Activated T-helper 9 cell treated with anti-CD3 and anti-CD28 coated beads, Interleukin-2, amount 50 U/mL, for 16 hours (primary cell): ENCODE measurements at places on chromosomes 12 and 14.

DNA sequence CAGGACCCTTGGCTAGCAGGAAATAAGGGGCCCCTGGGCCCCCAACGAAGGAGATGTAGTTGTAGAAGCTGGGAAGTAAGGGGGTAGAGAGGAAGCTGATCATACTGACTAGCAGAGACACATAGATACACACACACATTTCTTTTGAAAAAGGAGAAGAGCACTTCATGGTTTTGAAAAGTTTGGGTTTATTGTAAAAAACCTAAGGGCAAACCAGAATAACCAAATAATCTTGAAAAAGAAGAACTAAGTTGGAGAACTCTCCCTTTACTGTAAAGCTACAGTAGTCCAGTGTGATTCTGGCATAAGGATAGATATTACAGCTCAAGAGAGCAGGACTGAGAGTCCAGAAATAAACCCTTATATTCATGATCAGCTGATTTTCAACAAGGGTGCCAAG is 5.8 kb upstream of the HCAR3 start:
- no peak for DNase-seq

DNA sequence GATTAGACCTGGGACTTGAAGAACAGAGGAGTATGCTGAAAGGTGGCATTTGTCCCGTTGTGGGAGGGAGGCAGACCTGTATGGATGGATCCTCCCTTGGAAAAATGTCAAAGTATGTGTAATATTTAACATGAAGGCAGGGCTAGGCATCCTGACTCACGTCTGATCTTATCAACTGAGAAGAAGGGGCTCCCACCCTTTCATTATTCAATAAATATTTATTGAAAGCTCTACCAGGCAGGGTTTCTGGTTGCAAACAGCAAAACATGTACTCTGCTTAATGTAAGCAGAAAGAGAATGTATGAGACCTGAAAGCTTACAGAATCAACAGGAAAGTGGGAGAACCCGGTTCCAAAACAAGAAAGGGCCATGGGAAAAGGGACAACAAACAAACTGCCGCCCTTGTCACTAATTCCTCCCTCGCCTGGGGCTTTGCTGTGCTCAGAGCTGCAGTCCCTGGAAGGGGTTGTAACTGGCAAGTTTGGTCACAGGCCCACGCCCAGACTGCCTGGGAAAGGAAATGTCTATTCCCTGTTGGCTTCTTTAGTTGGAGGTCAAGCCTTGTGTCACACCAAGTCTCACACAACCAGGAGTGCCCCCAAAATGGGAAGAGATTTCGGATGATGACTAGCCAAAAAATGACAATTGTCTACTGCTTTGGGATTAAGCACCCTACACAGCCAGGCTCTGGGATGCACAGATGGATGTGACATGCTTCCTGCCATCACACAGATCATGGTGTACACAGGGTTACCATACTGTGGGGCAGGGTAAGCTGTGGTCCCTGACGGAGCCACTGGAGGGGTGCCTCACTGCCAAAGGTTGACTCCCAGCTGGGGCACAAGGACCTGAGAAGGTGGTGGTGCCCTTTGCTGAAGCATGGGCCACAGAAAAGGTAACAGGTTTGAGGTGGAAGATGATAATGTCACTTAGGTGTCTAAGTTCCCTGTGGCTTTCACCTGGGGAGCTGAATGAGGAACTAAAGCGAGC is 36.8 kb downstream of the RAB35 start:
- DNase-seq: no peak

- DNase-seq: no peak
These were observed 16.6 kb upstream of the KLRF1 start for GRCh38 chr12:9810671-9811070.

DNA sequence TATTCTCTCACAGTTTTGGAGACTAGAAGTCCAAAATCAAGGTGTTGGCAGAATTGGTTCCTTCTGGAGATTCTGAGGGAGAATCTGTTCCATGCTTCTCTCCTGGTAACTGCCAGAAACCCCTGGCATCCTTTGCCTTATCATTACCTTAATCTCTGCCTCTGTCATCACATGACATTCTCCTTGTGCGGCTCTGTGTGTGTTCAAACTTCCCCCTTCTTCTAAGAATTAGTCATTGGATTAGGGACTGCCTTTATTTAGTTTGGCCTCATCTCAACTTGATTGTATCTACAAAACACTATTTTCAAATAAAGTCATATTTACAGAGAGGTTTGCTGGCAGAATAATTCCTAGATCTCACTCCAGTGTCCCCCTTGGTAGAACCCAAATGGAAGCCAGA is 68.9 kb downstream of the ZNF641 start:
- no peak for DNase-seq

DNA sequence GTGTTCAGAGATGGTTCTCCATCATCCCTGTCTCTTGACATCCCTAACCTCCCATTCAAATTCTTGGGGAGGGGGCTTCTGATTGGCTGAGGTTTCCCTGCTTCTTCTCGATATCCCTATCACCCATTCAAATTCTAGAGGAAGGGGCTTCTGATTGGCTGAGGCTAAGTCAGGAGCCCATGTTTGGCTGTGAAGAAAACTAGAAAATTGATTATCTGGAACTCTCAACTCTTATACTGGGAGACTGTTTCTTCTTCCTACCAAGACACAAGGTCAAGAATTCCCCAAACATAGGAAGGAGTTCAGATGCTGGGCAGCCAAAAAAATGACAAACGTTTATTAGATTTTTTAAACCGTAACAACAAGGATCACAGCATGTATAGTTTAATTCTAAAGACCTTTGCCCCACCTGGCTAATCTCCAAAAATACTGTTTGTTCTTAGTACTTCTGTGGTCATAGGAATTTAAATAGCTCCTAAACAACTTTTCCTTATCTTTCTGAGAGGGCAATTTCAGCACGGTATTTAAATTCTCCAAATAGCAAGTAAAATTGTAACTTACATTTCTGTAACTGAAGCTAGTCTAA is 26.4 kb downstream of the SPIC start:
- no peak for DNase-seq

GRCh38 chr14:76467711-76468155 is 91.8 kb downstream of the ESRRB start:
- DNase-seq: no peak

DNA sequence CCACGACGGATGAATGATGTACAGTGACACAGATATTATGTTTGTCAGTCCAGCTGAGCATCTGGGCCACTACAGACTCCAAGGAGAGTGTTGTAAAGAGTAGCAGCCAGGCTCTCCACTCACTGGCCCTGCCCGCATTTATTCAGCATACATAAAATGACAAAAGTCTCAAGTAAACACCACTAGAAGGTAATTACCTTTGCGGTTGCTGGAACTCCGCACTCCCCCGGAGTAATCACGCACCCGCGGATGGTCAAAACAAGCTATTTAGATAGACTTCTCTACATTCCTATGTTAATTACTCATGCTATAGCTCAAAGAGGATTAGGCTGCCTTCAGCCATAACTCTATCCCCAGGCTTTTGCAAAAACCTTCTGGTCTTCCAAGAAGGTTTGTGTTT is 18.8 kb upstream of the STRAP start:
- no peak for DNase-seq

- no peak for DNase-seq
These were observed 94.0 kb upstream of the PLEKHA5 start for GRCh38 chr12:19035536-19035935.

GRCh38 chr12:92593734-92594402 is 108.9 kb upstream of the PLEKHG7 start:
- DNase-seq: peak; percentile 65

DNA sequence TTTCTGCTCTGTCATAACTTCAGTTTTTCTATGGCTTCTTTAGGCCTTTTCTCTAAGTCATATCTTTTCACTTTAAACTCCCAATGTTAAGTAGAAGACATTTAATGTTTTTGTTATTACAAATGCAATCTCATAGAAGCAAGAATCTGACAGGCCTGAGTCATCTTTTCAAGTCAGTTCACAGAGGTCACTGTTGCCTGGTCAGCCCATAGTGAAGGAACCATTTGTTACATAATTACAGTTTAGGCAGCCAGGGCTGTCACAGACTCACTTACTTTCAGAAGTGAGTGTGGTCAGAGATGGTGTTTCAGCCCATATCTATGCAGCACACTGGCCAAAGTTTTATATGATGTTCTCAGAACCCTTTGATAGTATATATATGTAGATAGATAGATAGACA is 46.5 kb downstream of the CCER1 start:
- no peak for DNase-seq

- no peak for DNase-seq
These were observed 23.5 kb upstream of the INF2 start for GRCh38 chr14:104665657-104666522.

GRCh38 chr14:71550367-71550766 is 381.9 kb upstream of the RGS6 start:
- no peak for DNase-seq

- DNase-seq: no peak
These were observed 10.3 kb upstream of the RIC8B start for GRCh38 chr12:106764220-106764619.

GRCh38 chr12:107798580-107798979 is 24.1 kb downstream of the ASCL4 start:
- DNase-seq: no peak

DNA sequence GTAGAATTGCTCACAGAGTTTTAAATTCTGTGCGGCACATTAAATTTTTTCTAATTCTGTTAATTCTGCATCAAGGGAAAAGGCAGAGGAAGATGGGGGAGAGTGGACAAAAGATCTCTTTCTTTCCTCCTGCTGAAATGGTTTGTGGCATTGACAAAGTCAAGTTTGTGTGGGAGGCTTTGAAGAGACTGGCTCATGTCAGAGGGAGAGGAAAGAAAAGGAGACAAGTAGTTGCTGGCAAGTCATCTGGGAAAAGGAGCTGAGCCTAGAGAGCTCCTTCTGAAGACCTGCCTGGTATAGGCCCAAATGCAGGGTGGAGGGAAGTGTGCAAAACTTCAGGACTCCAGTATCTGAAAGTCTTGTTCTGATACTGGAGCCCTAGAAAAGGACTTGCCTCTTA is 36.3 kb downstream of the TTLL5 start:
- DNase-seq: no peak

GRCh38 chr14:80930836-80931389 is 10.6 kb downstream of the CEP128 start:
- DNase-seq: peak; percentile 23

GRCh38 chr12:14853961-14854360 is 10.6 kb upstream of the ART4 start:
- DNase-seq: no peak

DNA sequence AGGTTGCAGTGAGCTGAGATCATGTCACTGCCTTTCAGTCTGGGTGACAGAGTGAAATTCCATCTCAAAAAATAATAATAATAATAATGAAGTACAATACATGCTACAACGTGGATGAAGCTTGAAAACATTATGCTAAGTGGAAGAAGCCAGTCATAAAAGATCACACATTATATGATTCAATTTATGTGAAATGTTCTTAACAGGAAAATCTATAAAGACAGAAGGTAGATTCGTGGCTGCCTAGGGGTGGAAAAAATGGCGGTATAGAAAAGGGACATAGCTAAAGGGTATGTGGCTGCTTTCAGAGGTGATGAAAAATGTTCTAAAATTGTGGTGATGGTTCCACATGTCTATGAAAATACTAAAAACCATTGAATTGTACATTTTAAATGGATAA is 41.0 kb upstream of the AMIGO2 start:
- DNase-seq: no peak

- DNase-seq: no peak
These were observed 44.7 kb upstream of the SINHCAF start for GRCh38 chr12:31370531-31371255.
